ENCODE measurements at places on chromosomes 4 and X.

GRCh38 chrX:140701480-140701879, 8.1 kb upstream of the LINC00632 start:
- peak; percentile 4 for DNase-seq

- DNase-seq: no peak
Measured at GRCh38 chrX:19556202-19556601, 40.9 kb upstream of the MAP3K15 start.

DNA sequence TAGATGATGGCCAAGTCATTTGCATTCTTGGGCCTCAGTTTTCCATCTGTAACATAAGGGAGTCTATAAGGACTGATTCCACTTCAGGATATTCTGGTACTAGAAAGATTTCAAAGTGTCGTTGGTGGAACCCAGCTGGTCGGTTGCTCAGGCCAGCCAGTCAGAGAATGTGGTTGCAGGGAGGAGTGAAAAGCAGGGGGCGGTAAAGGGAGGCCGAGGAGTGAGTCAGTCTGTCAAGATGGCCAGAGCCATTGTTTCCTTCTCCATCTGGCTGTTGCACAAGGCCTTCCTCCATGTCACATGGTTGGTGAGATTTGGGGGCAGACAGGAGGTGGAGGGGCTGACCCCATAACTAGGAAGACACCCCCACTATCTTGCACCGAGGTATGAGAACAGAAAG, 38.2 kb downstream of the STARD8 start:
- DNase-seq: no peak

- DNase-seq: no peak
Measured at GRCh38 chr4:75849461-75849860, 52.8 kb downstream of the PPEF2 start.

DNA sequence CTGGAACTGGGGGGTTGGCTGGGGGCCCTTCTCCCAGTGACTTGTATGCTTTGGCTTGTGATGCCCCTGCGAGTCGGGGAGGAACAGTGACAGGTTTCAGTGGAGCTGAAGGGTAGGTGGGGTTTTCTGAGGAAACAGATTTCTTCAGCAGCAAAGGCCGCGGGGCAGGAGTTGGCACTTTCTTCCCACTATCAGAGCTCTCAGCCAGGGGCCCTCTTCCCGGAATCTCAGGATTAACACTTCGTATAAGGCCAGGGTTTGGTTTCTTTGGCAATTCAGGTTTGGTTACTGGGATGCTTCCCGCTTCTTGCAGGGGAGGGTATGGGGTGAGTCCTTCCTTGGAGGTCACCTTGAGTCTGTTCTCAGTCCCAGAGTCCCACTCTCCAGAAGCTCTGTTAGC, 75.4 kb downstream of the RPS3A start:
- DNase-seq: no peak

DNA sequence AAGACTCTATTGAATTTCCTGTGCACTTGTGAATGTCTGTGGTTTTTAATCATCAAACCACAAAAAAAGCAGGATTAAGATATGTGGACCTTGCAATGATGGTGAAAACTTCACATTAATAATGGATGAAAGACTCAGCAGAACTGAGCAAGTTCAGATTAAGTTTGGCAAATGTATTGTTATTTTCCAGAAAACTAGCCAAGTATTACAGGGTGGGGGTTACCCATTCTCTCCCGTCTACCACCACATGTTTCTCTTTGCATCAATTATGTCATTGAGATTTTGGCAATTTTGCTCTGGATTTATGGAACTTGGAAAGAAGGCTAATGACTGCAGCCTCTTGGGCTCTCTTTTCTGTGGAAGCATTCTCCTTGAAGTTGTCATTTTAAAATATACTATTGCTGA, 577.1 kb downstream of the ANKRD50 start:
- no peak for DNase-seq

DNA sequence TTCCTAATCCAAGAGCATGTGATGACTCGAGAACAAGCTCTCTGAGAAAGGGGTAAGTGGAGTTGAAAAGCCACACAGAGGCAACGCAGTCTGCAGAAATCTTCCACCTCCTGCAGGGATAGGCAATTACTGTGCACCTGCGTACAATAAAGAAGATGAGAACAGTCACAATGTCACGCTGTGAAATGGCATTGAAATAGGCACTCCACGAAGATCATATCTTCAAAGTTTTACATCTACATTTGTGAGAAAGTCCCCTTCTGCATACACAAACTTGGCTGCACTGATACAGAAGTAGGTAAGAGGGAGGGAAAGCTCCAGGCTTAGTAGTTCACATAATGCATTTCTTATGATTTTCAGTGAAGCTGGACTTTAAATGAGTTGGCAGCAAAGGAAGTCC, 27.1 kb downstream of the DDX60L start:
- peak; percentile 48 for DNase-seq

DNA sequence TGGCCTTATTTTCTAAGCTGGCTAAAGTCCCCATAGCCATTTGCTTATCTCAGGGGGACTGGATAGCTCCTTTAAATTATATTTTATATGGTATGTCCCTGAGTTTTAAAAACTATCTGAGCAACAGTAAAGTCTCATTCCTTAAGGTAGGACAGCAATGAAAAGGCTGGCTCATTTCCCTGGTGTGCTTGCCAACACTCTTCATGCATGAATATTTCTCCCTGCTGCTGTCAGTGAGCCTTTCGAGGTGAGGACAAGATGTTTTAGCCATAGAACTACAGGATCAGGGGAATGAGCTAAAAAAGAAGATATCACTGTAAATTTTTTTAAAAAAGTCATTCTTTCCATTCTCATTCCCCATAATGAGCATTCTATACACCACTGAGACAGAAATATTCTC, 427.3 kb upstream of the FAM241A start:
- DNase-seq: no peak

- DNase-seq: no peak
Measured at GRCh38 chrX:141439651-141440050, 144.9 kb downstream of the SPANXA1 start.

GRCh38 chr4:40875507-40876150, 125.9 kb downstream of the NSUN7 start:
- no peak for DNase-seq

GRCh38 chr4:161186750-161187149, 977.0 kb downstream of the FSTL5 start:
- peak; percentile 90 for DNase-seq

DNA sequence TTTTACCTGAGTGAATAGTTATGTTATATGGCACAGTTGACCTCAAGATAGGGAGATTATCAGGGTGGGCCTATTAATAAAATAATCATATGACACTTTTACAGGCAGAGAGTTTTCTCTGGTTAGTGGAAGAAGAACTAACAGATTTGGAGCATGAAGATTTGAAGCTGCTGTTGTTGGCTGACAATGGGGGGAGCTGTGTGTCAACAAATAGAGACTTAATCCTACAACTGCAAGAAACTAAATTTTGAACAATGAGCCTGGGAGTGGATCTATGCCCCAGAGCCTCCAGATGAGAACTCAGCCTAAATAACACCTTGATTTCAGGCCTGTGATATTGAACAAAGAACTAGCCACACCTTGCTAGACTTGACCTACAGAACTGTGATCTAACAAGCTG, 7.2 kb upstream of the CCSER1 start:
- peak; percentile 2 for DNase-seq

DNA sequence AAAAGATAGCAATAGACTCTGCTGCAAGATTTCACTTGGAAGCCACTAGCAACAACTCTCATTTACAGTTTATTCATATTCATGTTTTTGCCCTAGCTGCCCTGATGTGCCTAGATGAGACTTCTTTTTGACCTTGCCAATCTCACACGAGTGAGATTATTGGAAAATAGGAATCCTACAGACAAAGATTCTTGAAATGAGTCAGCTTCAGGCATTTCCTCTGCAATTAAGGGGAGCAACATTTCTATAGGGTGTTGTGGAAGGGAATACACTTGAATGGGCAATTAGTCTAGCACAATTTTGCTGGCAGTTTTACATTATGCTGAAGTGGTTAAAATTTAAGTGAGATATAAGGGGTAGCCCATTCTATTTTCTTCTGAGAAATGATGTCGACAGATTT, 217.0 kb upstream of the FAT4 start:
- no peak for DNase-seq

GRCh38 chr4:2796849-2797544, 4.1 kb downstream of the SH3BP2 start:
- DNase-seq: no peak

DNA sequence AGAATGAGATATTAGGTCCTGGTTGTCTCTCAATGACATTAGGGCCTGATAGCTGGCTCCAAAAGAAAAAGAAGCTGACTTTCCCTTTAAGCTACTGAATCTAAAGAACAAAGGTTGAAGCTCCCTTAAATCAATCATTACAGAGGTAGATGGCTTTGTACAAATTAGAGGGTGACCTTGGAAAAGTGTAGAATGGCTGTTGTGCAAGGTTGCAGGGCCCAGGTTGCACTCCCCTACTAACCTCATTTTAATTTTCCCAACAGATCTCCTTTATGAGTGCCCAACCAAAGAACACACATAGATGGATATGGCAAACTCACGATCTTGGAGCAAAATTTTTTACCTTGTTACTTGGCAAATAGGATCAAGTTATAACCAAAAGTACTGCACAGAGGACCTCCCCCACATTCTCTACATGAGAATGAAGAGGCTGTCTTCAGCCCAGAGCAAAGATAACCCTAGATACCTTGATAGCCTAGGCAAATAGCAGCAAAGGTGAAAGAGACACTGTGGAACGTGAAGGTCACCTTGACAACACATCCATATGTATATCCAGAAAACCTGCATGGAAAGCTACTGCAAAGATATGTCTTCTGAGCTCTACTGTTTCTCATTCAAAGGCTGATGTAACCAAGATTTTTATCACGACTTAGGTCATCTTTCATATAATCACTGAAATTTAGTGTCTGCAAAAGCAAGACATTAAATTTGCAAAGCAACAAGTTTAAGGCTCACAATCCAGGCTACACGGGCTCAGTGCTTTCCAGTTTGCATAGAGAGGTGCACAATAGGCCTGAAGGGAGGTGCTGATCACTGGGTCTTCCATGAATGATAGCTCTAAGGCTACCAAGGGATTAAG, 23.0 kb downstream of the KLB start:
- DNase-seq: no peak

DNA sequence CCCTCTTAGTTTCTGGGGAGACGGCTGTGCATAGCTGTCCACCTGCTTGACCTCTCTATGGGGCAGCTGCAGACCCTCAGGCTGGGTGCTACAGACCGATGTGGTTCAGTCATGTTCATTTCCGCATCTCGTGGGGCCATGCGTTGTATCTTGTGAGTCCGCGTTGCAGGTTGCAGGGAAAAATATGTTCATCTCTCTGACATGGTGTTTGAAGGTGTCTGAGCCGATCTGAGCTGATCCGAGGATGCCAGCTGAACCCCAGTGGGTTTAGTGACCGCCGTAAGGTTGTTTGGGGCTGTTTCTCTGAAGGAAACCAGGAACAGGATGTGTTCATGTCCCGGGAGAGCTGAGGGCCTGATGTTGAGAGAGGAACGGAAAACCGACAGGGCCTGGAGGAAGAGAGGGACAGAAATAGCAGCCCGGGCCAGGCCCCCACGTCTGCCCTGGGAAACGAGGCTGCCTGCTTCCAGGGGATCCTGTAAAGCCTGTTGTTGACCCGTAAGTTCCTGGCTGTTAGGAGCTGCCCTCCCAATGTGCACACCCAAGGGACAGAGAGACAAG, 9.8 kb upstream of the P2RY8 start:
- DNase-seq: no peak

- DNase-seq: no peak
Measured at GRCh38 chr4:172892300-172892699, 276.3 kb upstream of the GALNT7 start.

DNA sequence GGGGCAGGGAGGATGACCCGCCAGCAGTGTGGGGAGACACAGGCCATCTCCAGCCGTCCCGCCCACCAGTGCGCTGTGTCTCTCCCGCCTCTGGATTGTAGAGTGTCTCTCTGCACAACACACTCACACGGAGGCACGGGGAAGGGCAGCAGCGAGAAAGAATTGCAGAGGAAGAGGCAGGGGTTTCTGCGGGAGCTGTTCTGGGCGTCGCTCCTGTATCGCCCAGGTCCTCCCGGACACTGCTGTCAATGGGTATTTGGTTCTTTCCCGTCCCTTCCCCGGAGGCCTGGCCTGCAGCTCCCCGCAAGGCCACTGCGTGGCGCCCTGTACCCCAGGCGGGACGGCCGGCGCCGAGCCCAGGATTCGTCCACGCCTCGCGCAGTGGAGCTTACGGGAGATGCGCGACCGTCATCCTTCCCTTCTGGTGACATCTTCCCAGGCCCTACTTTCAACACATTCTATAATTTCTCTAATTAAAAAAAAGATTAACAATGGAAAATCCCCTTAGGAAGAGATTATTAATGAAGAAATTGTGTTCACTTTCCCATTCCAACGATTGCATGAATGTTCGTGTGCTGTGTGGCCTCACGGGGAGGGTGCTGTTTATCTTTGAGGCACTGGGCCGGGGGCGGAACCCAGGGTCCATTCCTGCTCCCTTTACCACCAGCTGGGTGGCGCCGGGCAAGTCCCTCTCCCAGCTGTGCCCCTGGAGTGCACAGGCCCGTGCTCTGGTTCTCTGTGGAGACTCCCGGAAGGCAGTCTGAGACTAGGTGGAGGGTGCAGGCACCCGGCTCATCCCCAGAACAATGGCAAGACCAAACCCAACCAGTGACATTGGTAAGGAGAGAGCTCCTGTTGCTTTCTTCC, 95.7 kb downstream of the CPZ start:
- DNase-seq: no peak

GRCh38 chrX:49932791-49933190, 10.4 kb downstream of the CLCN5 start:
- DNase-seq: no peak

DNA sequence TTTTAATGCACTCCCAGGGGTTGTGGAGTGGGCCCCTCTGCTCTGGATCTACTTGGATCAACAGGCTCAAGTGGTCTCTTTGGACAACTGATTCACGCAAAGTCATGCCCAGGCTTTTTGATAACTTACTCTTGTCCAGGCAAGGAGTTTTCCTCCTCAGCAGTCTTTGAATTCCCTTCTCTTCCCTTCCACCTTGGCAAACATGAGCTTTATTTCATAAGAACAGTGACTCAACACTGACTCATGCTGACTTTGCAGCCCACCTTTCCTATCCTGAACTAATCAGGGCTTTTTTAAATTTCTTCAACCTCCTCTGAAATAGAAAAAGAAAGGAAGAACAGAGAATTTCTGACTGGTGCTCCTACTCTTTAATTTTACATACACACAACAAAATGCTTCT, 132.1 kb upstream of the LDB2 start:
- no peak for DNase-seq

- peak; percentile 65 for DNase-seq
Measured at GRCh38 chr4:78059524-78059889, 2.4 kb downstream of the FRAS1 start.

DNA sequence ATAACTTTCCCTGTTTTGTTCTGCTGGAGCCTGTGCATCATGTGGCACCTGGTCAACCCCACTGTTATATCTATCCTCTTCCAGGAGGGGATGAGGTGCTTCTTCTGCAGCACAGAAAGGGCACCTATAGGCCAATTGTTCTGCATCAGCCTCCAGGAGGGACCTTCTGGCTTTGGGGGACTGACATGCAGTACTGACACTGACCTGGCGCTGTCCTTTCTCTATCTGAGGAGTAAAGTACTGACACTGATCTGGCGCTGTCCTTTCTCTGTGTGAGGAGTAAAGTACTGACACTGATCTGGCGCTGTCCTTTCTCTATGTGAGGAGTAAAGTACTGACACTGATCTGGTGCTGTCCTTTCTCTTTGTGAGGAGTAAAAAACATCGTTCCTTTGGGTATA, 498.4 kb downstream of the PACRGL start:
- DNase-seq: no peak

- DNase-seq: no peak
Measured at GRCh38 chrX:50838820-50839600, 25.0 kb upstream of the SHROOM4 start.

GRCh38 chr4:176188654-176189053, 6.7 kb downstream of the SPATA4 start:
- no peak for DNase-seq

Measured in NCI-H1105 treated with DMSO at 0.1 percent for 48 hours (cell line).